Globus pallidus (tissue), 1 donor: ENCODE measurements at places on chromosomes 4 and X.

DNA sequence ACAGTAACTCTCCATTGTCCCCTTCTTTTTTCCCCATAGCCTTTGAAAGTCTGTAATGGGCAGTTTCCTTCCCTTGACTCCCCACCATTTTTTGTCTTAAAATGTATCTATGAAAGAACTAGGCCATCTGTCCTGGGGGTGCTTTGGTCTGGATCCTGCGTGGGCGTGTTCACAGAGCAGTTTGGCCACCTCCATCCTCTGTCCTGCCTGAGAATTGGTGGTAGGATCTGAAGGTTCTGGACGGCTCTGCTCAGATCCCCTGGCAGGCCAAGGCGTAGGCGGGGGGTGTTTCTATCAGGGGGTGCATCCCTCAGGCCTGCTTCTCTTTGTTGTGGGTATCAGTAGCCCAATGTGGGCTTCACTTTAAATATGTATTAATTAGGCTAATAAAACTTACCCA, 107.1 kb downstream of the FAM193A start:
- DNase-seq = no peak

DNA sequence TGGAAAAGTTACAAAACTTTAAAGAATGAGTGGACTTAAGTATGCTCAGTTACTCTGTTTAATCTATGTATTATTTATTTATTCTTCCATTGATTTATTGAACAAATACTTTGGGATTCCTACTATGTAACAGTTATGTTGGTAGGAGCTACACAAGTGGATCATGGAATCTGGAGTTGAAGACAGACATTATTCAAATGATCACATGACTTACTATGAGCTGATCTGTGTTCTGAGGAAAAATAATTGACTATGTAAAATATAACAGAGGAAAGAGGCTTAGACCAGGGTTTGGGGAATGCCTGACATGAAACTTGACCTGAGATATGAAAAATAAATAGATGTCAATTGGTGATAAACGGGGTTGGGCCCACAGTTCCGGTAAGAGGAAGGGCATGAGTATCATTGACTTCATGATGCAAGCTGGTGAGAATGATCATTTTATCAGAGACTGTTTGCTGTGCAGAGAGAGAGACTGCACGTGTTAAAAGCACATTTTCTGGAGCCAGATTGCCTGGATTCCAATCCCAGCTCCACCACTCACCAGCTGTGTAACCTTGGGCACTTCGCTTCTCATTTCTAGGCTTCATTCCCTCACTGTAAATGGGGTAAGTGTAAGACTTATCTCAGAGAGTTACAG, 179.0 kb downstream of the SPCS3 start:
- no peak for DNase-seq

GRCh38 chr4:155809835-155810234, 51.0 kb downstream of the GUCY1B1 start:
- peak; percentile 58 for DNase-seq

DNA sequence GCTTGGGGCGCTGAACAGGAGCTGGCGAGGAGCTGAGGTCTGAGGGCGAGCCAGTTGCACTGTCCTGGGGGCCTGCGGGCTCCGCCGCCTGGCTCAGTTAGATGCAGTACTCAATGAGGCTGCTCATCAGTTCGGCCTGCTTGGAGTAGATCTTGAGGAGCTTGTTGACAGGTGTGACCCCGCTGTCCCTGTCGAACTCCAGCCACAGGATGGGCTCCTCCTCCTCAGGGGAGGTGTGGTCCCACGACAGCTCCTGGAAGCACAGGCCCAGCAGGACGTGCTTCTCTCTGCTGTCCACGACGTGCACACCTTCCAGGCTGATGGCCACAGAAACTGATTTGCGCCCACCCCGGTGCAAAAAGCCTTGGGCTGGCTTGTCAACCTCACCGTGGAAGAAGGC, 16.5 kb upstream of the LAS1L start:
- no peak for DNase-seq

GRCh38 chr4:180150818-180151217, 2092.4 kb upstream of the TENM3 start:
- no peak for DNase-seq
